IMR-90 (cell line): ENCODE measurements at places on chromosomes 5 and 9. TPM values are rescaled to one million over a fixed set of nuclear protein-coding genes. Genes with fewer than 3 reads are reported as not detected.

DNA sequence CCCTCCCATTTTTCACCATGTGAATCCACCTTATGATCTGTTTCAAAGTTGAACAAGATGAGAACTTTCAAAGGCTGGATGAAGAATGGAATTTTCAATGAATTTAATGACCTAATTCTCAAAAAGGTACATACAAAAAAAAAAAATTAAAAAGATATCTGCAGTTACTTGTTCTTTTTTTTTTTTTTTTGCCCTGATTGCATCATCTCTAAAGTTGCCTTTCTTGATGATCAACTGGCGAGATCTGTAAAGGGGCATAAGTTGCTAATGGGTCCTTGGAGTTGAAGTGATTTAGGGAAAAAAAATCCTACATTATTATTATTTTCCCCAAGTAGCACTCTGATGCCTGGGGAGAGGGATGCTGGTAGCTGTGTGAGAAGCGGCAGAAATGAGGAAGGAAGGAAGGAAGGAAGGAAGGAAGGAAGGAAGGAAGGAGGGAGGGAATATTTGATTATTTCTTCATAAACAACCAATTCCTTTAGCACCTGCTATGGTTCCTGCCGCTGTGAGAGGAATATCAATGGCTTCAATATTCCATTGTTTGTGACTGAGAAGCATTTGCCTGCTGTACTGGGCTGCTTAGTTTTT lies 48.8 kb upstream of the CD180 start:
- H3K4me3 ChIP-seq = no peak overlapping the region
- no peak overlapping the region for H3K27ac ChIP-seq
- H3K36me3 ChIP-seq = no peaks in the 10 kb centered on the region
- H3K27me3 ChIP-seq = no peaks in the 10 kb centered on the region
- DNase-seq = no peak

DNA sequence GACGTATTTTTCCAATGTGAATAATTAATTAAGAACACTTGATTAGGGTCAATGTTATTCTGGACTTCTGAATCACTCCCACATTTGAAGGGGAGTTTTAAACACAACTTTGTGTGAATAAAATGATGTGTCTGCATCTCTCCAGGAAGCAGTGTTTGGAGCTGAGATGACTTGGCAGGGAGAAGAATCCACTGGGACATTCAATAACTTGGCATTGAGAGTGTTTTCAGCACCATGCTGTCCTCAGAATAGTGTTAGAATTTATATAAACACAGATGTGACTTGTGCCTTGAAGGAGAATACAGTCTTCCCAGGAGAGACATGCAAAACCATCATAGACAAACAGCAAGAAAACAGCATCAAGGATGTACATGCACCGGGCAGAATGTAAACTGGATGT lies 32.7 kb upstream of the KCNMB1 start:
- H3K4me1 ChIP-seq = no peaks in the 10 kb centered on the region
- H3K27me3 ChIP-seq = peaks cover 7% of the 10 kb centered on the region
- H3K36me3 ChIP-seq = no peaks in the 10 kb centered on the region
- H3K27ac ChIP-seq = no peak overlapping the region

- peaks cover 7% of the 10 kb centered on the region; the same call in 1 of the 2 replicates for H3K36me3 ChIP-seq
- H3K4me3 ChIP-seq = no peak overlapping the region
- DNase-seq = peak; percentile 33
- H3K4me1 ChIP-seq = peaks cover 5% of the 10 kb centered on the region; the same call in 1 of the 2 replicates
These were observed 219.5 kb downstream of the PRR16 start for GRCh38 chr5:120683580-120683979.

- H3K4me1 ChIP-seq = peaks cover 2% of the 10 kb centered on the region; the same call in 1 of the 2 replicates
- no peaks in the 10 kb centered on the region for H3K36me3 ChIP-seq
- H3K27me3 ChIP-seq = peaks cover 28% of the 10 kb centered on the region
These were observed 31.5 kb upstream of the NSMF start for GRCh38 chr9:137490532-137491186.

GRCh38 chr5:43711496-43711895 lies 108.5 kb downstream of the NNT start:
- H3K27ac ChIP-seq = no peak overlapping the region
- H3K4me1 ChIP-seq = no peaks in the 10 kb centered on the region; the same call in 1 of the 2 replicates
- H3K36me3 ChIP-seq = no peaks in the 10 kb centered on the region
- no peak overlapping the region for H3K4me3 ChIP-seq
- peak; percentile 47 for DNase-seq

GRCh38 chr5:168219515-168220410 lies 71.7 kb upstream of the WWC1 start:
- no peaks in the 10 kb centered on the region for H3K4me1 ChIP-seq
- no peak overlapping the region for H3K4me3 ChIP-seq
- H3K27me3 ChIP-seq = peaks cover 3% of the 10 kb centered on the region; the same call in 1 of the 2 replicates
- no peaks in the 10 kb centered on the region for H3K36me3 ChIP-seq

DBH gene
- not detected in 2 replicates for total RNA-seq

ACOT12 gene
- not detected in 2 replicates for total RNA-seq

WNK2 gene
- total RNA-seq = not detected in 2 replicates

AFAP1L1 gene
- total RNA-seq = 5.3 and 5.7 TPM in 2 replicates
